Fibroblast of villous mesenchyme (primary cell): ENCODE measurements at places on chromosomes 2 and 18.

DNA sequence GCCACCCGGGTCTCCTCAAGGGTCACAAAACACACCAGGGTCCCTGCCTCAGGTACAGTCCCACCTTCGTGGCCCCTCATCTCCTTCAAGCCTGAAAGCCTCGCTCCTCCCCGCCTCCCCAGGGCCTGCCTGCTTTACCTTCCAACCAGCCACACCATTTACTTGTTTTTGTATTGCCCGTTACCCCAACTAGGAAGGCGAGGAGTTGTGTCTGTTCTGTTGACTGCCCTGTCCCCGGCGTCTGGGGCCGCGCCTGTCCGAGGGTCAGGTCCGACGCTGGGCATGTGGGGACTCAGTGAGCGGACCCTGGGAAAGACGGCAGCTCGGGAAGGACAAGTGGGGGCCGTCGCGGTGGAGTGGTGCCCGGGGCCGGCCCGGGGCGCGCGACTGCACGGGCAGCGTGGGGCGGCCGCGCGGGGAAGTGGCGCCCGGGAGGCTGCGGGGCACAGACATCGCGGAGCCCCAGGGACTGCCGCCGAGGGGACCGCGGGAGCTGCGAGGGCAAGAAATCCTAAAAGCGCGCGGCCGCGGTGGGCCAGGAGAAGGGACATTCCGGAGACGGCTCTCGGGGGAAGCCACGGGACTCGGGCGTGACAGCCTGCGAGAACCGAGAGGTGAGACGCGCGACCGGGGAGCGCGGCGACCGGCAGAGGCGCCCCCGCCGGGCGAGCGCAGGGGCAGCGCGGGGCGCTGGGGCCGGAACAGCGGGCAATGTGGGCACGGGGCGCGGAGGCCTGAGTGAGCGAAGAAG, 797 bp upstream of the GRHL1 start:
- no peak for DNase-seq

GRCh38 chr2:234839285-234839684, 112.5 kb upstream of the SH3BP4 start:
- no peak for DNase-seq

DNA sequence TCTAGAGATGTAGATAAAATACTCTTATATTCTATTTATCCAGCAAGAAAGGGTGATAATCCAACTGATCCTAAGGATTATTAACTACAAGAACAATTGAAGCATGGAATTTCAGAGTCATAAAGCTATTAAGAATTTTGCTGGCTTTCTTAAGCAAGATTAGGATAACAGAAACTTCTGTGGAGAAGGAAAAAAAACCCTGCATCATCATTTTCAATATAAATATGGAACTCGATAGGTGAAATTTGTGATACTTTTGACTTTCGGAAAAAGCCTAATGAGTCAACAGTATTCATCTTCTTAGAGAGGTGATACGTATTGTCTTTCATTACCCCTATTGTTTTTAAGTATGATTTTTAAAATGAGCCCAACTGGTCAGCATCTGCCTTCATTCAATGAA, 593.3 kb downstream of the CPS1 start:
- no peak for DNase-seq

- no peak for DNase-seq
These were observed 308.0 kb upstream of the PIK3C3 start for GRCh38 chr18:41646915-41647620.

GRCh38 chr2:3461801-3462492, 57.4 kb downstream of the ADI1 start:
- DNase-seq: peak; percentile 72

- peak; percentile 21 for DNase-seq
These were observed 158.9 kb upstream of the GLI2 start for GRCh38 chr2:120576509-120577474.

DNA sequence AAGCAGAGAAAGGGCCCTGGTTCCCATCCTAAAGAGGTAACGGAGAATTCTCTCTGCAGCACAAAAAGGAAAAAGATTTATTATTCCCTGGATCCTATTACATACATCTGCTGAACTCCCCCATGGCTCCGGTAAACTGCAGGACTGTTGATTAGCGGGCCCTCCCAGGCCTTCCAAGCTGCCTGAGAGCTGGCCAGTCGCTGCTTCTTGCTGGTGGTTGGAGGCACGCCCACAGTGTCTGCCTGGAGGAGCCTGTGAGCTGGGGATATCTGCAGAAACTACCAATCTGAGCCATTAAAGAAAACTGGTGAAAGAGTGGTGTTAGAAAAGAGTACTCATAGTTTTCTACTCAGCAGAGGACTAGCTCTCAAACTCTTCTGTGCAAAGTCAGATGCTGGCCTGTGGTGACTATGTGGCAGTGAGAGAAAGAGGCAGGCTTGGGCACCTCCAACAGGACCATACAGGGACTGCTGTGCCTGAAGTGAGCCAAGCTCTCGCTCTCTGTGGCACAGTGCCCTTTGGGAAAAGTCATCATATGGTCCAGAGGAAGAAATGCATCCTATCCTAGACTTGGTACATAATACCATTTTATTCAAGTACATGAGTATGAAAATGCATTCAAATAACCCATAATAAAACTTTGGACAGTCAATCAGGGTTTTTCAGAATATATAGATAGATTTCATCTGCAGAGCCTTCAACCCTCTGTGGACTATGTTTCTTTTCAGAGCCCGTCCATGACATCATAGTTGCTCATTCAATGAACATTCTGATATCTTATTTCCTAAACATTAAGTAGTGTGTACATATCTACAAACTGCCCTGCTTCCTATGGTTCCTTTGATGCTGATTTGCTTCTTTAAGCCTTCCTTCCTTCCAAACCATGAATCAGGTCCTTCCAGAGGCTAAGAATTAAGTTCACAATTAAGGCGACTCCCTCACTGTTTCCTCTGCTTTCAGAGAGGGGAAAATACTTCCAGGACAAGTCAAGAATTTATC, 242.0 kb upstream of the LYPD1 start:
- DNase-seq: peak; percentile 48

DNA sequence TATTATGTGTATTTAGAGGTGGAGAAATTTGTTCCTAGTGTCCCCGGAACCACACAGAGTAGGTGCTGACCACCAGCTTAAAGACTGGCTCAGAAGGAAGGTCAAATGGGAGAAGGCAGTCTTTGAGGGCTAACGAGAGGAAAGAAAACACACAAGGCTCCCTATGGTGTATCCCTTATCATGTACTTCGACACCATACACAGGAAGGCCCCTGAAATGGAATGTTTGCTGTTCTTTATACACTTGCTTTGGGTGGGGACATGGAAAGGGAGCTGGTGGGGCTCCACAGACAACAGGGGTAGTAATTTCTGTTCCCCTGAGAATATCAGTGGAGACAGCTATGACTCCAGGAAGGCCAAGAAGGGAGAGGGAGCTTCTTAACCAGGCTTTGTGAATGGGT, 6.0 kb downstream of the EPAS1 start:
- DNase-seq: no peak

DNA sequence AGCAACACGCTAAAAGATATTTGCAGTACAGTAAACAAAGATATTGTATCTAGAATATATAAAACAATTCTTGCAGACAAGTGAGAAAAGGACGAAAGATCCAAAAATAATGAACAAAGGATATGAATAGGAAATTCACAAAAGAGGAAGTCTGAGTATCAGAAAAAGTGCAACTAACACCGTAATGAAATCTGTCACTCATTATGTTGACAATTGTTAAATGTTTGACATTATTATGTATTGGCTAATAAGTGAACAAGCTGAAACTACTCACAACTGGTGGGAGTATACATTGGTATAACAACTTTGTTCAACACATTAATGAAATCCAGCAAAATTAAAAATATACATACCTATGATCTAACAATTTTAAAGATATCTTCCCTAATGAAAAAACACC, 36.7 kb upstream of the ASXL3 start:
- no peak for DNase-seq

- DNase-seq: no peak
These were observed 223.4 kb downstream of the WDPCP start for GRCh38 chr2:63364866-63365265.

- DNase-seq: no peak
These were observed 135.4 kb downstream of the HAUS1 start for GRCh38 chr18:46239549-46239948.

DNA sequence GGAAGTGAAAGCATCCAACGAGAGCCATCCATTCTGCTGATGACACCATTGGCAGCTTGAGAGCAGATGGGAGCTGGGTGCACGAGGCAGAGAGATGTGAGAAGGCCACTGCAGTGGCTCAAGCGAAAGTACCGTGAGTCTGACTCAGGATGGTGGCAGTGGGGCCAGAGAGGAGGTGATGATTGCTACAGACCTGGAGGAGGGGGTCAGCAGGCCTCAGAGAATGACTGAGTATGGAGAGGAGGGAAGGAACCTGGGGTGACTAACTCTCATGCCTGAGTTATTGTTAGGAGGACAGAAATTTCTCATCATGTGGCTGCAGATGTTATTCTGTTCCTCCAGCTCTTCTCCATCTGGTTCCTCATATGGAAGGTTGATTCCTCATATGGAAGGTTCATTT, 8.8 kb upstream of the ZBTB7C start:
- DNase-seq: no peak

DNA sequence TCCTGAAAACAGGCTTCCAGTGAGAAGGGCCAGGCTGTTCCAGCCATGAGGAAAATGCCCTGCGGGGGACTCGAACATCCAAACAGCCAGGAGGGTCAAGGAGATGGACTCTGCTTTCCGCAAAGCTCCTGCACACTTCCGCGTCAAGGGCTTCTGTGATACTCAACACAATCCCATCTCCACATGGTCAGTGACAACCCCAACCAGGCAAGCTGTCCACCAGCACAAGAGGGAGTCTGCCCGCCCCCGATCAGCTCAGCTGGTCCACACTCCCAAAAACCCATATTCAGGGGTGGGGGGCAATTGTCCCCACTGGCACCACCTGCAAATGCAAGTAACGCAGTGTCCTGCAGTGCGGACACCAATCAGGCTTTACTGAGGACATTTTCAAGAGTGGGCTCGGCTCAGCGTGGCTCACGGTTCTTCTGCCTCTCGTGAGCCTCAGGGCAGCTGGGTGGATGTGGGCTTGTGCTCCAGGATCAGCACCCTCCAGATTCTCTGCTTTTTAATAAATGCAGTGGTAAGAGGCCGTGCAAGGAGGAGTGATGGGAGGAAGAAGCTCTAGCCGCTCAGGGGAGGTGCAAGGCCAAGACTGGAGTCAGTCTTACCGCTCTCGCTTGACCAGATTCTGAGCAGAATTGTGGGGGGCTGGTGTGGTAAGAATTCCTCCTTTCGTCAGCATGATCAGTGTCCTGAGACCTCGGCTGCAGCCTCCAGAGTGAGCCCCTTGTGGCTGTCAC, 19.5 kb upstream of the CIDEA start:
- no peak for DNase-seq

GRCh38 chr2:40168546-40168945, 283.3 kb downstream of the SLC8A1 start:
- DNase-seq: no peak

DNA sequence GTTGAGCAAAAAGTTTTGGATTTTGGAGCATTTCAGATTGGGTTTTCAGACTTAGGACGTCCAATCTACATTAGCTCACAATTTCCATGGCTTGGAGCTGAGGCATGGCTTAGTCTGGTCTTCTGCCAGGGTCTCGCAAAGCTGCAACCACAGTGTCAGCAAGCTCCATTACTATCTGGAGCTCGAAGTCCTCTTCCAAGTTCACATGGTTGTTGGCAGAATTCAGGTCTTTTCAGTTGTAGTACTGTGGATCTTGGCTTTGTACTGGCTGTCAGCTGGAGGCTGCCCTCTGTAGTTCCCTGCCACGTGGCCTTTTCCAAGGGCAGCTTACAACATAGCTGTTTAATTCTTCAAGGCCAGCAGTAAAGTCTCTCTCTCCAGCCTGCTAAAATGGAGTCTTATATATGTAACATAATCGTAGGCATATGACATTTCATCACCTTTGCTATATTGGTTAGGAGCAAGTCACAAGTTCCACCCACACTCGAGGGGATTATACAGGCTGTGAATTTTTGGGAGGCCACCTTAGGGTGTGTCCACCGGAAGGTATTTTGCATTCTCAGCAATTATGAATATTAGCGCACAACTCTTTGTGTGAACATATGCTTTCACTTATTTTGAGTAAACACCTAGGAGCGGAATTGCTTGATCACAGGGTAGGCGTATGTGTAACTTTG, 41.5 kb upstream of the EPC2 start:
- no peak for DNase-seq
